ENCODE measurements at places on chromosomes 13 and 19.

- DNase-seq: no peak
Observed at GRCh38 chr13:103638706-103639105, 572.5 kb upstream of the SLC10A2 start.

GRCh38 chr13:33537676-33538075 lies 252.1 kb upstream of the STARD13 start:
- DNase-seq: no peak

DNA sequence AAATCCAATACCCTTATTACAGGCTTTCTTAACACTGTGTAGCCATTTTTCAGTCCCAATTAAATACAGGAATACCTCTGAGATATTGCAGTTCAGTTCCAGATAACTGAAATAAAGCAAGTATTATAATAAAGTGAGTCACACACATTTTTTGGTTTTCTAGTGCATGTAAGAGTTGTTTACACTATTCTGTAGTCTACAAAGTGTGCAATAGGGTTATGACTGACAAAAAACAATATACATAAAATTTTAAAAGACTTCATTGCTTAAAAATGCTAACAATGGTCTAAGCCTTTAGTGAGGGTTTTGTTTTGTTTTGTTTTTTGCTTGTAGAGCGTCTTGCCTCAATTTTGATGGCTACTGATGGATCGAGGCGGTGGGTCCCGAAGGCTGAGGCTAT lies 434.4 kb upstream of the NBEA start:
- DNase-seq: no peak

- no peak for DNase-seq
Observed at GRCh38 chr13:76461484-76461883, 424.7 kb downstream of the KCTD12 start.

- no peak for DNase-seq
Observed at GRCh38 chr13:113916330-113916815, 52.5 kb upstream of the GAS6 start.

- DNase-seq: no peak
Observed at GRCh38 chr13:26949701-26950502, 189.3 kb upstream of the GPR12 start.

DNA sequence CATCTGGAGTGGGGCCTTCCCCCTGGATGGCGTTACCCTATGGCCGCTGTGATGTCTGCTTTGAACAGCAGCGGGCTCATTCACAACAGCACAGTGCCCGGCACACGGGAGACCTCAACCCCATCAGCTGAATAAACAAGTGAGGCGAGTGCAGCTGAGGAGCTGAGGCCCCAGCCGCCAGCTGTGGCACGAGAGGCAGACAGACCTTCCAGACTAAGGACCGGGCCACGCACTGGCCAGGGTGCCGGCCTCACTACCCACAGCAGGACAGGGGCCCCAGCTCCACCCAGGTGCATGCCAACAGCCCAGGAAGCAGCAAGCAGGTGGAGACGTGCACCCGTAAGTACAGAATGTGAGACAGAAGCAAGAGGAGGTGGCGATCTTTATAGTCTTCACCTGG lies 39.6 kb downstream of the STK24 start:
- DNase-seq: no peak

- peak; percentile 49 for DNase-seq
Observed at GRCh38 chr19:45676851-45677263, 8.8 kb downstream of the GIPR start.

DNA sequence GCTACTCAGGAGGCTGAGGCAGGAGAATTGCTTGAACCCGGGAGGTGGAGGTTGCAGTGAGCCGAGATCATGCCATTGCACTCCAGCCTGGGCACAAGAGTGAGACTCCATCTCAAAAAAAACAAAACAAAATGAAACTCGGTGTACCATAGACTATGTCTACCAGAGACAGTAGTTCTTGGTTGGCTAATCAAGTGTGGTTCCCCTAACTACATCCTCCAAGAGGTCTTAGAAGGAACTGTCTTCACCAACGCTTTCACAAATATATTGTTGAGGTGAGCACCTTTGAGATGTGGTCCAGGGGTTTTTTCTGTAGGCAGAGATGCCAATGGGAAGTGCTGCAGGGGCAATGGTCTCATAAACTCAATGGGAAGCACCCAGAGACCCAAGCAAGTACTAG lies 48.0 kb downstream of the RFC3 start:
- no peak for DNase-seq

- peak; percentile 31 for DNase-seq
Observed at GRCh38 chr19:46718157-46718933, 1.4 kb upstream of the PRKD2 start.

DNA sequence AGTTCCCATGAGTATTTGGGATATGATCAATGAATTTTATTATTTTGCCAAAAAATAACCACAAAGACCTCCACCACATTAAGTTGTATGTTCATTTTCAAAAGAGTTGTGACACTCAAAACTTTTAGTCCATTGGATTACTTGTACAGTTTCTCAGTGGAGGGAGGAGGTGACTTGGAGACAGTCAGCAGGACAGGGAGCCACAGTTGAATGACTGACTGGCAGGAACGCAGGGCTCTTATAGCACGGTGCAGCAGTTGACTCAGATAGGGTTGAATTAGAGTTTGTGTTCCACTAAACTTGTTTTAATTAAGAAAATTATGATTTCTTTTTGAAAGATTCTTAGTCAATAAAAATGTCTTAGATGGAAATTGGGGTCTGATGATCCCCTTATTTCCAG lies 42.5 kb downstream of the TNFRSF19 start:
- DNase-seq: no peak

- no peak for DNase-seq
Observed at GRCh38 chr13:26021516-26021915, 30.3 kb downstream of the SHISA2 start.

DNA sequence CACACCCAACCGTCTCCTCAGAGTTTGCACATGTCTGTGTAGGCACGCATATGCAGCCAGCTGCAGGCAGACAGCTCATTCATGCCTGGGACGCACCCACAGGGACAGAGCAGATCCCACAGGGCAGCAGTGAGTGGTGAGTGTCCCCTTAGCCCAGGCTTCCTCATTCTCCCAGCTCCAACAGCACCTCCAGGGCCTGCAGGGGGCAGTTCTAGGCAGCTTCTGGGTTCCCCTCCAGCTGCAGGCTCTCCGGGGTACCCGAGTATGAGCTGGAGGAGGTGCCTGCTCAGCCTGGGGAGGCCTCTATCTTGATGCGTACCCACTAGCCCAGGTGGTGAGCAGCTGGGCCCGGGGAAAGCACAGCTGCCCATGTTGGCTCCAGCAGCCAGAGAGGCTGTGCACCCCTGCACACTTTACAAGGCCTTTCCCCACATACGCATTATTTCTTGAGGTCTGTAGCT lies 1.3 kb upstream of the SHANK1 start:
- DNase-seq: no peak

- no peak for DNase-seq
Observed at GRCh38 chr13:74047931-74048600, 86.1 kb downstream of the KLF12 start.

- no peak for DNase-seq
Observed at GRCh38 chr13:41137241-41137640, 4.6 kb upstream of the KBTBD6 start.

- no peak for DNase-seq
Observed at GRCh38 chr13:73989244-73989843, 144.9 kb downstream of the KLF12 start.

DNA sequence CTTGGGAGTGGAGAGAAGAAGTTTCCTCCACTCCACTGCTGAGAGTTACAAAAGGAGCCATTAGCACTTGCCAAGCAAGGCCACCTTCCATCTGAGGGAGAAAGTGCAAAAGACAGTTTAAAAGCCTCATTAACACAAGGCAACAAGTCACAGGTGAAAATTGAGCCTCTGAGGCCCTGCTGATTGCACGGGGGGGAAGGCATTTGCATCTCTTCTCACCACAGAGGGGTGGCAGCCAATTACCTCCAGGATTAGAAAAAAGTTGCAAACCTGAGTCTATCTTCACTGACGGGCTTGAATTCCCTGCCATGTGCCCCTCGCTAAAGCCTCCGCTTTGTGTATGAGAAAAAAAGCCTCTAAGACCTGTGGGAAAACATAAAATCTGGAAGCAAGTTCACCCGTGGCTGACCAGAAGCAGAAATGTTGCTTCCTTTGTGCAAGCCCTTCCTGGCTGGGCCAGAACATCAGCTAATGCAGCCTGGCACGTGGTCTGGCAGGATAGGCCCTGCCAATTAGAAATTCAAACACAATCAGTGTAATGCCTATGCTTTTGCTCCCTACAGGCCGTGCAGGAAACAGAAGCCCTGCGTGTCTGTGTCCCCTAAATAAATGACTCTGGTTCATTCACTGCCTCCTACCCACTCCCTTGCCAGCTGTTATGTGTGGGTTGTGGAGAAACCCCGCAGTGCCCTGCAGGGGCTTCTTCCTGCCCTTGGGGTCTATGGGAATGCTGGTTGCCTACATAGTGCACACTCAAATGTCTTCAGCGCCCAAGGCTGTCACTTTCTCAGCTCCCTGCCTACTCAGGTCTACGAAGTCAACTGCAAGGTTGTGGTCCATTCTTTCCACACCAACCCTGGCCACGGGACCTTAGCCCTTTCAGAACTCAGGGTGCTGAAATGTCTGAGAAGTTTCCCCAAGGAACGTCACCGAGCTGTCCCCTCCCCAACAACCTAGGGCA lies 150.2 kb downstream of the UQCRFS1 start:
- DNase-seq: no peak

- no peak for DNase-seq
Observed at GRCh38 chr13:93765062-93765461, 538.5 kb downstream of the GPC6 start.

DNA sequence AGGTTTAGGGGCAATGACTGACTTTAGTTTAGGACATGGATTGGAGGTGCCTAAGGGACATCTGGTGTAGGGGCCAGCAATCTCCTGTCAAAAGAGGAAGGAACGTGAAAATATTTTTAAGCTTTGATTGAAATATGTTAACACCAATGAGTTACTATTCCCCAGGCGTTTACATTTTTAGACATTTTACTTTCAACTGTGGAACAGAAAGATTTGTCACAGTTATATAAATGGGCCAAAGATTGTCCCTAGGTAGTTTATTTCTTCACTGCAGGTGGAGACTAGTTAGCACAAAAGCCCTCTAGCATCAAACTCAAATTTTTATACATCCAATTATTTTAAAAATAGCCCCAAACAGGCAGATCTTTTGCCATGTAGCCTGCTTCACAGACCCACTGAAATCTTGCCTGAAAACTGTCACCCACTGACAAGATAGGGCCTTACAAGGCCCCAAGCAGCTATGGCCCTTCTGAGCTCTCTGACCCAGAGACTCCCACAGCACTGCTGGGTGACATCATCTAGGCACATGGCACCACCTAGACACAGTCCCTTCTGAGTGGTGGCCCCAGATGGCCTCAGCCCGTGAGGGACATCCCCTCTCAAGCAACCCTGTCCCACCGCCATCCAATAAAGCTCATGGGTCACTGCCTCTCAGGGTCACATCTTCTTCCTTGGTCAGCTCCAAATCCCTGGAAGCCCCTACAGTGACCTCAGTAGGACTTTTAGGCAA lies 64.8 kb upstream of the DOCK9 start:
- no peak for DNase-seq

GRCh38 chr19:2127758-2128157 lies 23.6 kb downstream of the AP3D1 start:
- no peak for DNase-seq

DNA sequence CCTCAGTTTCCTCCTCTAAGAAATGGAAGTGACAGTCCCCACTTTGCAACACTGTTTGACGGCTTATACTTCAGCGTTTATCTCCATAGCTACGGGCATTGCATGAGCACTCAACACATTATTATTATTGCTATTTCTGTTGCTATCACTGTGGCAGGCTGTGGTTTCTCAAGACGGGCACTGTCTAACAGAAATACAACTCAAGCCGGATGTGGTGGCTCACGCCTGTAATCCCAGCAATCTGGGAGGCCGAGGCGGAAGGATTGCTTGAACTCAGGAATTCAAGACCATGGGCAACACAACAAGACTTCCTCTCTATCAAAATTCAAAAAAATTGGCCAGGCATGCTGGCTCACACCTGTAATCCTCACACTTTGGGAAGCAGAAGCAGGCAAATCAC lies 4.9 kb upstream of the ZSWIM4 start:
- no peak for DNase-seq

DNA sequence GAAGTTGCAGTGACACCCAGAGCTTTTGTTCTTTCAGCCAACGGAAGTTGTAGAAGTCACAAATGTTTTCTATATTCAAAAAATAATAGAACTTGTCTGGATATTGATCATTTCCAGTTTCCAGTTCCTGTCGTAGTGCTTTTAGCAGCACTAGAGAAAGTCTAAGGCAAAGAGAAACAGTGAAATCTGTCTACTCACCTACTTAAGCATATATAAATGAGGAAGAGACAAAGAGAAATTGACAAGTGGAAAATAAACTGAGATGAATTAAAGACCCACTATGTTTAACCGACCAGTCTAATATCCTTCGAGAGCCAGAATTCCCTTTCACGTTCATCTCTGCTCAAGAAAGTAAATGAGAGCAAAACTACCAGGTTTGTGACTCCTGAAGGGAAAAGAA lies 36.7 kb downstream of the DACH1 start:
- no peak for DNase-seq

DNA sequence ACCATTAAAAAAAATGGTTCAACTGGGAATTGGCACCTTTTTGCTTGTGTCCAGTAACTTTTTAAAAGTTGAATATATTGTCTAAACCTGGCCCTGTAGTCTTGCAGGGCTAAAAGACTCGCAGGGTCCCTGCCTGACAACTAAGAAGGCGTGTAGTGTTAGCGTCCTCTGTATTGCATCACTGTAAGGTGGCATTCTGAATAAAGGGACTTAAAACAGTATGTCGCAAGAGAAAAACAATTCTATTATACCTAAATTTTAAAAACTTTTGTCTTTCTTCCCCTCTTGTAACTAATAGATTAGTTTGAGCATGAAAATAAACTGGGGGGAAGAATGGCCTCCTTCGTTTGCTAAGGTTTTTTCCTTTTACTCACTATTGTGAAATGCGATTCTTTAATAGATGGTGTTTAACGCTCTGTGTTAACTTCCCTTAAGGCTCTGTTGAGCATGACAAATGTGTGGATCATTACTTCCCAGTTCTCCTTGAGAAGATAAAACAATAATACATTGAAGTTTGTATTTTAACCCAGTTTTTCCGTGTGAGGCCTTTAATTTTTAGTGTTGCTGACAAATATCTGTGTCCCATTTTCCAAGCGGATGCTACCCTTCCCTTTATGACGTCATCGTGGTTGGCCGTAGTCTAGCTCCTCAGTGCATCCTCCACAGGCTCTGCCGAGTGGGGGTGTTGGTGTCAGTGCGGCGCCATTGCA lies 134.6 kb downstream of the KATNAL1 start:
- DNase-seq: no peak

DNA sequence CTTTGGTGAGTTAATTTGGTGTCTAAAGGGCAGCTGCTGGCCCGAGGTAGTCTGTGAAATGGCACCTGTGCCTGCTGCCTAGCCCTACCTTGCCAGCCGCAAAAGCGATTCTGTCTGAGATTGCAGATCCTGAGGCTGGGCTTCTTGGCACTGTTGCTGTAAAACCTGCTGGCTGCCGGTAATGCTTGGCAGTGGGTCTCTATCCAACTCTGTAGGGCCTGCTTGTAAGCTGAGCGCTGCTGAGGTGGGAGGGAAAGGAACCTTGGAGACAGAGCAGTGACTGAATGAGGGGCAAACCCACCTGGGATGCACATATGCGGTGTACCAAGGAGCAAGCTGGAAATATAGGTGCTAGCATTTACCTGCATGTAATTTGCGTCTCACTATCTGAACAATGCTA lies 11.7 kb downstream of the LCP1 start:
- DNase-seq: no peak

GRCh38 chr19:32611161-32611560 lies 30.2 kb downstream of the PDCD5 start:
- DNase-seq: no peak

Measured in effector CD8-positive, alpha-beta T cell (primary cell).